Epithelial cell of esophagus (primary cell): ENCODE measurements at places on chromosomes 11 and 22.

DNA sequence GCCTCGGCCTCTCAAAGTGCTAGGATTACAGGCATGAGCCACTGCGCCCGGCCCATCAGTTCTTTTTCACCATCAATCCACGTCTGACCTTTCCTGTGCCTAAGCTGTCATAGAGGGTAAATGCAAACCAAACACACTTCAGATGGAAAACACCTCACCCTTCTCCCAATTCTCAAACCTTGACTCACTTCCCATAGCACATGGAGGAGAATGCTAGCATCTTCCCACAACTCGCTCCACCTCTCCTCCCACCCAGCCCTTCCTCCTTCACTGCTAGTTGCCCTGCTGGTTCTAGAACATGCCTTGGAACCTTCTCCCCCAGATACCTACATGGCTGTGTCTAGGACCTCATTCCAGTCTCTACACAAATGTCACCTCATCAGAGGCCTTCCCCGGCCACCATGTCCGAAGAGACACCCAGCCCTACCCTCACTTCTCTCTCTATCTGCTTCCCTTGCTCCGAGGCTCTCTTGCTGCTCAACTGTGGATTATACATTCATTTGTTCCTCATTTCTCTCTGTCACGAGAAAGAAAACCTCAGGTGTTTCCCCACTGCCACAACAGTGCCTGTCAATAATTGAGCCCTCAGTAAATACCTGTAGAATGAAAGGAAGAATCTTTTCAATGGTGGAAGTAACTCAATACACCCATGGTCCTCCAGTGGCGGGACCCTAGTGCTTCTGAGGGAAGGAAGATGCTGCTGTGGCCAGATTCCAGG lies 21.3 kb upstream of the NCF4 start:
- peak; percentile 61 for DNase-seq

DNA sequence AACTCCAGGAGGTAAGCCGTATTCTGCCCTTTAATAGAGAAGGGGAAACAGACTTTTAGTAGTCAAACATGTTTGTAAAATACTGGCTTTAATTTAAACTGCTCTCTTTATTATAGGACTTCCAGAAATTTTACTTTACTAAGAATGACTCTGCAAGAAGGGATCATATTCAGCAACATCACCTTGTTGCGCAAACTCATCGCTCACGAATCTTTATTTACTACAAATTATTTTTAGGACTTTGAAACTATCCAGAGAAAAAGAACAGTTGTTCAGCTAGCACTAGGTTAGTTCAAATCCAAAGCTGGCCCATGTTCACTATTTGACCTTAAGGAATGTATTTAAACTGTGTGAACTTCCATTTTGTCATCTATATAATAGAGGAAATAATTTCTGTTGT lies 498.3 kb upstream of the TENM4 start:
- peak; percentile 20 for DNase-seq

GRCh38 chr11:37712251-37712650 lies 1114.2 kb upstream of the RAG2 start:
- peak; percentile 6 for DNase-seq

DNA sequence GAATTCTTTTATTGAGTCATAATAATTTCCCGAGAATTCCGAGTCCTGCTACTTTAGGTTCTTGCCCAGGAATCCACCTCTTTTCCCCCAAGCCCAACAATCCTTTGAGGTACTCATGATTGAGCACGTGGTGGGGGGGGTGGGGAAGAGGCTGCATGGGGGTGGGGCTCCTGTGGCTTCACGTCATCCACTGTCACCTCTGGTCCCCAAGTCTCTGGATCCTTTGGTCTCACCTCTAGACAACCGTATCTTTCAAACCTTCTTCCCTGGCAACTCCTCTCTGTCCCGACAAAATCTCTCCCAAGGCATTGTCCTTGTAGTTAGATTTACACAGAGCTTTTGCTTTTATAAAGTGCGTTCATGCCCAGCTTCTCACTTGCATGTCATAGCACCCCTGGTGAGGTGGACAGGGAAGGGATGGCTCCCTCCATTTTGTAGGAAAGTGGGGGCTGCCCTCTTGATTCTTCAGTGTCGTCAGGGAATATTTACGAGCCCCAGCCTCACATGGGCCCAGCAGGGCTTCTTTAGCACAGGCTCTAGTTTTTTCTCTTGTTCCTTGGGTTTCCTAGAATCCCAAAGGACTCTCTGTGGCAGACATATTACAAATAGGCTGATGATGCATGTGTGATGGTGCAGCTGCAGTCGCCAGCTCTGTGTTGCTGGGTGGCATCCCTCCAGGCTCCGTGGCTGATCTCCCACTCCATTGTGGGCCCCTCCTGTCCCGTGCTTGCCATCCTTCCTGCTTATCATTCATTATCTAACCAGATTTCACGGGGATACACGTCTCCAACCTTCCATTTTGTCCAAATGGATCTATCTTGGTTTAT lies 8.4 kb downstream of the UCP3 start:
- DNase-seq: no peak

- peak; percentile 9 for DNase-seq
Measured at GRCh38 chr11:70483077-70483861, 84.9 kb downstream of the CTTN start.

DNA sequence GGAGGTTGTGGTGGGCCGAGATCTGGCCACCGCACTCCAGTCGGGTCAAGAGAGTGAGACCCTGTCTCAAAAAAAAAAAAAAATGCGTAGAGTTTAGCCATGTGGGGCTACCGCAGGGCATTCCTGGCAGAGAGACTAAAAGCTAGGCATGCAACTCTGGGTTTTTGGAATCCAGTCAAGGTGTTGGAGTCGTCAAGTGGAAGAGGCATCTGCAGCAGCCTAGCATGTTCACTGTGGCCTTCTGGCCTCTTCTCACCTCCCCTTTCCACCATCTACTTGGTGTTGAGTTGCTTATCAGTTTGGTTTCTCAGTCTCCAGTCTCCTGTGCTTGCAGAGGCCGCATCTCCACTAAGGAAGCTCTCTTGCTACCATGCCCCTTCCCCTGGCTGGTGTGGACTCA lies 572.5 kb downstream of the NTM start:
- DNase-seq: no peak

DNA sequence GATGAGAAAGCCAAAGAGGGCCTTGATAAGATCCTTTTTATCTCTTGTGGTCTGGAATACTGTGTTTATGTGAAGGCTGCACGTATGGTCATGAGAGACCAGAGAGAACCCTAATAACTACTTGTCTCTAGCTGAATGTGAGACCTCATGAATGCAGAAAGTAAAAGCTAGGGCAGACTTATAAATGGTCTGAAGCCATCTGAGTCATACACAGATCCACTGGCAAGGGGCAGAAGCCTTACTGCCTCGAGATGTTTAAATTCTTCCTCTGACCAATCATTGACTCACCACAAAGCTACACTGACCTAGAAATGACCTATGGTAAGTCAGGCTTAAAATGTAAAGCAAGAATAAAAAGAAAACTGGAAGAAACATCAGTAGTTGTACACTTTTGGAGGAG lies 22.7 kb upstream of the OR4B1 start:
- DNase-seq: peak; percentile 13

DNA sequence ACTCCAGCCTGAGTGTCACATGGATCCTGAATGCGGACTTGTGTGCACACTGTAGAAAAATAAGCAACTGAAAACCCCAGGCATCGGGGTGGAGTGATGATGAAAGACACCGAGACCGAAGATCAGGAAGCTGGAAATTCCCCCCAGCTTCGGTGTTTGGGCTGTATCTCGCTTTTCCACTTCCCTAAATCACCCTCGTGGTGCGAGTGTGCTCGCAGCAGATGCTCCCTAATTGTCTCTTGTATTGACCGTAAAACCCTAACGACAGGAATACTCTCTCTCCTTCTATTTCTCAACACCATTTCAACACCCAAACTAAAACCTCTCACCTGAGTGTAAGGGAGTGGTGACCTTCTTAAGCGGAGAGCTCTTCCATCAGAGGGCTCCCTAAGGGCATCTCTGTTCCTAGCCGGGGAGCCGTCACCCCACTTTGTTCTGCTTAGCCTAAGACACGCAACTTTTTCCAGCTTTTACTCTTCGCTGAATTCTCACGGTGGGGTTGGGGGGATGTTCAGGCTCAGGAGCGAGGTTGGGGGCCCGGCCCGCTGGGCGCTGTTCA lies 635 bp upstream of the GRK3 start:
- peak; percentile 33 for DNase-seq

GRCh38 chr11:74019104-74019738 lies 10.3 kb upstream of the UCP3 start:
- DNase-seq: no peak

GRCh38 chr11:126878913-126879482 lies 121.6 kb downstream of the KIRREL3 start:
- DNase-seq: no peak

GRCh38 chr11:11163236-11163635 lies 189.8 kb downstream of the CSNK2A3 start:
- no peak for DNase-seq

- DNase-seq: peak; percentile 65
Measured at GRCh38 chr22:41847300-41847699, 14.4 kb downstream of the SREBF2 start.

DNA sequence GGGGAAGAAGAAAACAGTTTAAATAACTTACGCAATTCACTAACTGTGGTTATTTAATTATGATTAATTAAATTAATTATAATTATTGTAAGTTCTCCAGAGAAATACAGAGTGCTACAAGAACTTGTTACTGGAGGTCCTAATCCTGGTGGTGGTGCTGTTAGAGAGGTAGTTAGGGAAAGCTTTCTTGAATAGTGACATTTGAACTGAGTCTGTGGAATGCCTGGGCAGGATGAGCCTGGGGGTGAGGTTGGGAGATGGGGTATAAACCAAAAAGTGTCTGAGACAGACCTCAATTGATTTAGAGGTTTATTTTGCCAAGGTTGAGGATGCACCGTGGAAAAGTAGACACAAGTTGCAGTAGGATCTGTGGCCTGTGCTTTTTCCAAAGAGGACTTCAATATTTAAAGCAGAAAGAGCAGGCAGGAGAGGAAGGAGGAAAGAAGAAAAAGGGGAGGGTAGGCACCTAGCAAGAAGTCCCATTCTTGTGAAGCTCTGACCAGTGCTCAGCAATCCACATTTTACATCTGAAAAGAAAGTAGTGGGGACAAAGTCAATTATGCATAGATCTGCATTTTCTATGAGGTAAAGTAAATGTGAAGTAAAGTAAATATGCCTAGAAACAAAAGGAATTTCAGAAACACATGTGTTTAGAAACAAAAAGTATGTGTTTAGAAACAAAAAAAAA lies 4.4 kb upstream of the ZNF202 start:
- no peak for DNase-seq

- no peak for DNase-seq
Measured at GRCh38 chr11:95193541-95193940, 37.5 kb downstream of the SESN3 start.

- no peak for DNase-seq
Measured at GRCh38 chr11:84691830-84692229, 935.3 kb downstream of the DLG2 start.

DNA sequence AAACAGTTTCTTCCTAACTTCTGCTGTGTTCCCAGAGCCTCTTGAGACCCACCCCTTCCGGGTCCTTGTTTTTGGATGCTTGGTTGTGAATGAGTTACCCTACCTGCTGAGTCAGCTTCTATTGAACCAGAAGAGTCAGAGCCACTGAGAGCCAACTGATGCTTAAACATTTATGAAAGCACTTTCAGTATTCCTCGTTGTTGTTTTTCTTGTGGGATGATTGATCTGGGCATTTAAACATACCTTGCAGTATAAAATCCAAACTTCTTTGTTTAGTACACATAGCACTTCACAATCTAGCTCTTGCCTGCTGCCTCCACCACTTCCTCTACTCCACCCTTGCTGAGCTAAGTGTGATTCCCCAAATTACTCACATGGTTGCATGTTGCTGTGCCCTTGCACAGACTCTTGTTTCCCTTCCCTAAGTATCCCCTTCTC lies 5.5 kb downstream of the PRSS23 start:
- peak; percentile 70 for DNase-seq

- DNase-seq: no peak
Measured at GRCh38 chr22:36874309-36874696, 13.5 kb downstream of the NCF4 start.

DNA sequence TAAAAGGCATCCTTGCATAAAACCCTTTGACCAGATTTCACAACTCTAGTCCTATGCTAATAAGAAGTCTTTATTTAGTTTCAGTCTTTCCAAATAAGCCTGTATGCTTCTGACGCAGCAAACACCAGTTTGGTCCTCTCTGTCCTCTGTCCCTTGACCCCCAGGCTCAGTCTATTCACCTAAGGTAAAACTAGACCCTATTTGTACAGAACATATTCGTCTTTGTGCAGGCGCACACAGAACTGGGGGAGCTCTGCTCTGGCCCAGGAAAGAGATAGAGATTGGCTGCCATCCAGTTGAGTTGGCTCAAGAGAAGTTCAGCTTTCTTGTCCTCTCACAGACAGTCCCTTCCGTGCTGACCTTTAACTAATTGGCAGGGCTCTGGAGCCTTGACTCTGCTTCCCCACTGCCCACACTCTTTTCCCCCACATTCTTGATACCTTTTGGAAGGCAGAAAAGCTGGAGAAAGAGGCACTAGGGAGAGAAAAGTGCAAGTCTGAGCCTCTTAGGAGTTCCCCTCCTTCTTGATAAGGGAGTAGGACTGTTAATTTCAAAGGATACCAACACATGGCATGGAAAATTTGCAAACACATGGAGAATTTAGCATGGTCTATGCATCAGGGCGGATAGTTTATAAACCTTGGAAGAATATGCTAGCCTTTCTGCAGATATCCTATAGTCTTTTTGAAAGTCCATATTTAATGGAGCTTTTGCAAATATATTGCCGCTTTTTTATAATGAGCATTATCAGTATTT lies 21.2 kb upstream of the PSMA1 start:
- DNase-seq: no peak

GRCh38 chr11:64007160-64007628 lies 21.0 kb downstream of the OTUB1 start:
- DNase-seq: no peak

GRCh38 chr22:48398181-48398905 lies 1429.3 kb downstream of the BRD1 start:
- no peak for DNase-seq

DNA sequence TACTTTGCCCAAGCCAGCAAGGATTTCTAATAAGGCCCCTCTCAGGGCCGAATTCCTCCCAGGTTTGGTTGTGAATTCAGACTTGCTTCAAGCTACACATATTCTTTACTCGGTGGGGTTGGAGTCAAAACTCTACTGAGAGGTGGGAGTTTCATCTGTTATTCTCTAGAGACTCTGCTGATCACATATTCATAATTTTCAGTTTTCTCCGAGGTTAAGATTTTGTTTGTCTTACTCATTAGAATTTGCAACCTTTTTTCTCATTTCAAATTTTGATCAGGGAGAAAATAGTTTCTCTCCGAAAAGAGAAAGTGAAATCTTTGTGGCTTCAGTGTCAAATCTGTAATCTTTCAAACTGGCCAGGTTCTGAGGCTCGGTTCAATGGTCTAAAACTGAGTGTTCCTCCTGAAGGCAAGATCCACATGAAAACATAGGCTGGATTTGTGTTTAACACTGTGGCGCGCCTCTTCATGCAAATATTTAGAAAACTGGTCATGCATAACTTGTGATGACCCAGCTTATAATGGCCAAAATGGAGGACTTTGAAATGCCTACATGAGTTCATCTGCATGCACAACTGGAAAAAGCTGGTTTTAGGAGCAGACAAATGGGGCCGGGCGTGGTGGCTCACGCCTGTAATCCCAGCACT lies 21.5 kb upstream of the GSTP1 start:
- peak; percentile 29 for DNase-seq
